Left colon (tissue), 2 donors: ENCODE measurements at places on chromosomes 3 and 15. TPM values are rescaled to one million over a fixed set of nuclear protein-coding genes. Genes with fewer than 3 reads are reported as not detected.

- DNase-seq = no peak
Observed at GRCh38 chr15:89587955-89588354, 12.7 kb downstream of the TICRR start.

DNA sequence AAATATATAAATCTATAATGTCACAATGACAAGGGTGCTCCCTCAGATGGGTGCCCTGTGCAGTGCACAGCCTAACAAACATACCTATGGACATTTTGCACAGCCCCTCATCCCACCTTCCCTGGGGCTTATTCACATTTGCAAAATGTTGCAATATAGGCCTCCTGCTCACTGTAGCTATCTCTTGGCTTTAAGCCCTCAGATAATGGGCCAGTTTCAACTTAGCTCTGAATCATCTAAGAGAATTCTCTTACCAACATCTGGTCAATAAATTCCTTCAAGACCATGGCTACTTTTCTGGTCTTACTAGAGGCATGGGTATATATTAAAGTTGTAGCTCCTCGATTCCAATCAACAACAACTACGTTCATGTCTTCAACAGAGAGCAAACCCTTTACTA lies 17.9 kb downstream of the LIPH start:
- no peak for DNase-seq

- DNase-seq = peak; percentile 80
Observed at GRCh38 chr3:184354121-184354728, 7.2 kb downstream of the CLCN2 start.

The CHRD gene
- total RNA-seq = 2.1 TPM

The ETV5 gene
- 2.2 TPM for total RNA-seq

DNA sequence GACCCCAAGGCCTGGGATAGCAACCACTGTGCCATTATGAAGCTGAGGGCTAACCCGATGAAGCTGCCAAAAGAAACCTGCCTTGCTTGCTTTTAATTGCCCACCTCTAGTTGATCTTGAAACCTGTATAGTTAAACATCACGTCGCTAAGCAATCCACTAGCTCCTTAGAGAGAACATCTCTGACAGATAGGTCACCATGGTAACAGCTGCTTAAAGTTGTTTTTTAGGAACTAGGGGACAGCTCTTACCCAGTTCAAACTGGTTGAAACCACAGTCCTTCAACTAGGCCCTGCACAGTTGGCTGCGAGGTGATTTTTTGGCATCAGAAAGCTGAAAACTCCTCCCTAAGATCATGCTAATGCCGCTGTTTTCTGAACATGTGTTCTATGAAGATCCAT lies 135.7 kb downstream of the EBLN2 start:
- DNase-seq = no peak

- no peak for DNase-seq
Observed at GRCh38 chr15:62868507-62868906, 174.0 kb upstream of the TPM1 start.

DNA sequence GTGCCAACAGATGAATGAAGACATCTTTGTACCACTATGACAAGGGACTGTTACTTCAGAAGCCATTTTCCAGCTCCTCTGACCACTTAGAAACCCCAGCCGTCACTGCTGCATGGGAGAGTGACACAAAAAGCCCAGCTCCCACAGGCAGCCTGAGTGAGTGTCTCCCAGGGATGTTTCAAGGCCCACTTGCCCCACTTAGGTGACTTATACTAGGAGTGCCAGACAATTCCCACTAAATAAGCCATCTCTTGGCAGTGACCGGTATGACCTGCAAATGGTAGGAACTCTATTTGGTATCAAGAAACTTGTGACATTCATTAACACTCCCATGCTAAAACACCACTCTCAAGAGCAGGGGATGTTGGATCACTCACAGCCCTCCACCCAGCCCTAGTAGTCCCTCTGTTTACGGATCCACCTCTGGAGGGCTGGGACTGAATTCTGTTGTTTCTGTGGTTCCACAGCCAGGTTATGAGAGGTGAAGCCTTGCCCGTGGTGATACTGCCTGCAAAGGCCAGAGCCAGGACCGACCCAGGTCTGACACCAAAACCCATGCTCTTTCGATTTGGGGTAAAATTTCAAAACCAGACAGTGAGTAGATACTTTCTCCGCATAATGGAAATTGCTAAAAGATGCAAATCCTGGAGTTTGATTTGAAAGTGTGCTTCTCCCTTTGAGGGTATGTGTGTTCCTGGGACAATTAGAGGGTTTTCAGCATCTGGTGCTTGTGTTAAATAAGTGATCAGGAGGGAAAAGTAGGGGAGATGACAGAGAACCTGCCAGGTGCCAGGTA lies 14.5 kb downstream of the RBP1 start:
- no peak for DNase-seq

The CHST14 gene
- total RNA-seq = 5.1 TPM

The NR2E3 gene
- total RNA-seq = 0.67 TPM

DNA sequence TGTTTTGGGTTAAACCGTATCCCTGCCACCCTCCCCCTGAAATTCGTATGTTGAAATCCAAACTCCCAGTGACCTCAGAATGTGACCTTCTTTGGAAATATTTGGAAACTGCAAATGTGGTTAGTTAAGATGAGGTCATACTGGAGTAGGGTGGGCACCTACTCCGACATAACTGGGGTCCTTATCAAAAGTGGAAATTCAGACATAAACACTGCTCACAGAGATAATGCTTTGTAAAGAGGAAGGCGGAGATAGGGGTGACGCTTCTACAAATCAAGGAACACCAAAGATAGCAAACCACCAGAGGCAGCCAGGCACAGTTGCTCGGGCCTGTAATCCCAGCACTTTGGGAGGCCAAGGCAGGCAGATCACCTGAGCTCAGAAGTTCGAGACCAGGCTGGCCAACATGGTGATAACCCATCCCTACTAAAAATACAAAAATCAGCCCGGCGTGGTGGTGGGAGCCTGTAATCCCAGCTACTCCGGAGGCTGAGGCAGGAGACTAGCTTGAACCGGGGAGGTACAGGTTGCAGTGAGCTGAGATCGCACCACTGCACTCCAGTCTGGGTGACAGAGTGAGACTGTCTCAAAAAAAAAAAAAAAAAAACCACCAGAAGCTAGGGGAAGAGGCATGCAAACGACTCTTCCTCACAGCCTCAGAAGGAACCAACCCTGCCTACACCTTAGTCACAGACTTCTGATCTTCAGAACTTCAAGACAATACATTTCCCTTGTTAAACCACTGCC lies 51.1 kb upstream of the CHD2 start:
- DNase-seq = no peak

DNA sequence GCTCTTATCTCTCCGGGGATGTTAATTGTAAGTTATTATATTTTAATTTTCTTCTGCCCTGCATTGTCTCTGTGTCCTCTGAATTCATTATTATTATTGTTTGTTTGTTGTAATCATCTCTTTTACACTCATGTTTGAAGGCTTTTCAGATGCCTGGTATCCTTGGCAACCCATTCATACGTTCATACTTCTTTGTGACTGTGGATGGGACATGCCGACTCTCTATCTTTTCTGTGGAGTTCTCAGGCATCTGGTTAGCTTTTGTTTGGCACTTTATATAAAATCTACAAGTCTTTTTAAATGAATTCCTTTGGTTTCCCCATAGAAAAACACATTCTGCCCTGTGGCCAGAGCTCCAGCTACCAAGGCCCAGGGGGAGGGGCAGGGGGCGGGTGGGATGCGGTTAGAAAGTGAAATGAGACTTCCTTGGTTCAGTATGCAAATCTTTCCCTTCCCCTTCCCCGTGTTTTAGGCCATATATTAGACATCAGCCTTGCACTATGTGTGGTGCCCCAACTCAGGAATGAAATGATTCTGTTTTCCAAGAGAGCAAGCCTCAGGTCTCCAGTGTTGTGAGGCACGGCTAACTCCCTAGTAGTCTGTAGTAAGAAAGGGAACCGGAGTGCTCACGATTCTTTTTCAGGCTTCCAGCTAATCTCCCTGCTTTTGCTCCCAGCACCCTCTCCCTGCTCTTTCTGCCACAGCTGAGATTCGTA lies 79.2 kb downstream of the SST start:
- no peak for DNase-seq

DNA sequence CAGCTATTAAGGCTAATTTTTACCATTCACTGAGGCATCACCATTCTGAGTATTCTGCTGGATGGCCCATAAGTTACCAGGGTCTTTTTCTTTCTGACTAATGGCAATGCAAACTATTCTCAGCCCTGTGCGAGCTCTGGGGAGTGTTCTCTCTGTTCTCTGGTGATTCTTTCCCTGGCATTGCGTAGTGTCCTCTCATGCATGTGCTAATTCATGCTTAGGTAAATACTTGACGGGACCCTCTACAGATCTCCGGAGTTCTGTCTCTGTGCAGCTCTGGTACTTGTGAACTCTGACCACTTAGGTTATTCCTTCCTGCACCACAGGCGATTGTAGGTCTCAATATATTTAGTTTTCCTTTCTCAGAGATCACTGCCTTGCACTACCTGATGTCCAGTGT lies 34.8 kb downstream of the UBE2E1 start:
- no peak for DNase-seq

DNA sequence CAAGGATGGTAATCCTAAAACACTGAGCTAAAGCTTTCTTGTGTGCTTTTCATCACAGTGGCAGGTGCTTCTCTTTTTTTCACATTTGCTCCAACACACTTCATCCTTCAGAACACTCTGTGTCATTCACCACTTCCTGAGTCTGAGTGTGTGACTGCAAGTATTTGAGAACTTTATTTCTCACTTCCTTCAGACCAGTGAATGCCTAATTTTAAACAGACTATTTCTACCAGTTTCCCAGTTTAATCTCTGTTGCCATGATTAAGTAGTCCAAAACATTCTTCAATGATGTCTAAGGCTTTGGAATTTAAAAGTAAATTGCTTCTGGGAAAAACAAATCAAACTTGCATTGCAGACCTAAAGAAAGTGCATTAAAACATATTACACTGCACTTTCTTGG lies 541.2 kb downstream of the RBMS3 start:
- no peak for DNase-seq

DNA sequence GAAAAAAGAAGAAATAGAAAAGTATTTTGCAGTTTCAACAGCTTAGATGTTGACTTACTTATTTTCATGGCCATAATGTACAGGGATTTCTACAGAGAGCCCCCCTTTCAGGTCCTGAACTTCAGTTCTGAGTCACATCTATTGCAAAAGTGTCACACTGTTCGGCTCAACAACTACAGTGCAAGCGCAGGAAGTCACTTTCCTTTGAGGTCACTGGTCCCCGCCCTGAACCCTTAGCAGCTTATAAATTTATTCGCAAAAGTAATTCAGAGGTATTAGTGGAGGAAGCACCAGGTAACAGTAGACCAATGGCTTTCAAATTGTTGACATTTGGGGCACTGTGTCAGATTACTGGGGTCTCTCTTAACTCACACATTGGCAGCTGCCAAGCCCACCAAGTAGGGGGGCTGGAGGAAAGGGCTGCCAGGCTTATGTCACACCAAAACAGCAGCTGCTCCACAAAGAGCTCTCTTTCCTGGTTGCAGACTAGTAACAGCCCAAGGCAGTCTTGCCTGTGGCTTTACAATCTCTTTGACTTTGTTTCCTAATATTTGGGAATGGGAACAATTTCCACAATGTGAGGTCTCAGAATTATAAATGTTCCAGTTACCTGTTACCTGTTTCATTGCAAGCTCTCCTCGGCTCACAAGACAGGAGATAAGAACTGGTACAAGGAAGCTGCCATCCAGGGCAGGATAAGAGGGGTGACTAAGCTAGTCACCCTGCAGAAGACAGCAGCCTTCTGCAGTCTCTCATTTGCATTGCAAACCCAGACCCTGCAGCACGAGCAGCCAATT lies 130.2 kb upstream of the STRIT1 start:
- DNase-seq = no peak

The CHRNA3 gene
- 4.6 TPM for total RNA-seq

- DNase-seq = peak; percentile 81
Observed at GRCh38 chr15:98785807-98786621, 137.7 kb downstream of the IGF1R start.

GRCh38 chr3:129038121-129038855 lies 22.3 kb upstream of the GP9 start:
- no peak for DNase-seq

The GOLGA8R gene
- total RNA-seq = 1.6 TPM

- DNase-seq = no peak
Observed at GRCh38 chr3:70342149-70342548, 29.7 kb upstream of the MDFIC2 start.

GRCh38 chr15:42009022-42009421 lies 11.8 kb downstream of the PLA2G4E start:
- DNase-seq = no peak
